ENCODE measurements at places on chromosomes 13 and 19.

DNA sequence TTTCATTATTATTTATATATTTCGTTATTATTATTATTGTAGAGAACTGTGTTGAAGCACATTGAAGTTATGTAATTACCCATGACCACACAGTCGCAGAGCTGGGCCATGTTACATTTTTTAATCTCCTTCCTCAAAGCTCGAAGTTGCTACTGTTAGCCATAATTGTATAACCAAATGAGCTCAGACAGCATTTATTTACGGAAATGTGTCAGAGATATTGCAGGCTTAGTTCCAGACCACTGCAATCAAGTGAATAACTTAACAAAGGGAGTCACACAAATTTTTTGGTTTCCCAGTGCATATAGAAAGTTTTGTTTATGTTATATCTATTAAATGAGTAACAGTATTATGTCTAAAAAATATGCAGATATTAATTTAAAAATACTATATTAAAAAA, 147.1 kb upstream of the SLITRK1 start:
- DNase-seq: no peak

DNA sequence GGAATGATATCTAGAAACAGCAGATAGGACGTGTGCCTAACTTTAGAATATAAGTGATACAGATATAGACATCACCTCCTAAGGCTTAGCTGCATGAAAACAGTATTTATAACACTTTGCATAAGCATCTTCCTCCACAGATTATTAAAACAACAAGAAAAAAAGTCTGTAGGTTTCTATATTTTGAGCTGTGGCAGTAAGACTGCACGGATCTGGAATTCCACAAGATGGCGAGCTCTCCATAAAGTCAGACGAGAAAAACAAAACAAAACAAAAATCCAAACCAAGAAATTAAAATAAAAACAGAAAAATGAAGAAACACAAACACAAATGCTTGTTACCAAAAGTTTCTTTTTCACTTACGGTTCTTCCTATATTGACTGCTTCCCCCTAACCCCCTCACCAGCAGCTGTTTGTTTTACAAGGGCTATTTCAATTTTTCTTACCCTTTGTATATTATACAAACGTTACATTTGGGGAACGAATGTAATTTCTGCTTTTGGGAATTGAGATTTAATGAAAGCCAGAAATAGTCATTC, 285.8 kb downstream of the MYO16 start:
- DNase-seq: peak; percentile 35

DNA sequence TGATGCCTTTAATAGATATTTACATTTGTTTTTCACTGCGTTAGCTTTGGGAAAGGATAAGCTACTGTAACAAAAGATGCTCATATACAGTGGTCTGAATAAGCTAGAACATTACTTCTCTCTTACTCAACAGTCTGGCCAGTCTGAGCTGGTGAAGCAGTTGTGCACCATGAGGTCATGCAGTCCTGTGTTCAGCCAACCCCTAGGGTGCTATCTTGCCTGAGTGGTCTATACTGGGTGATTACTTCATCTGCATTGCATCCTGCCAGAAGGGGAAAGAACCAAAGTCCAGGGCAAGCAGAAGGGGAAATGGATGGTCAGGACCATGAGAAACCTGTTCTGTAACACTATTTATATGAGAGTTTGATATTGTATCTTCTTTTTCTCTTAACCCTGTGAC, 31.5 kb downstream of the ERCC5 start:
- DNase-seq: peak; percentile 51

DNA sequence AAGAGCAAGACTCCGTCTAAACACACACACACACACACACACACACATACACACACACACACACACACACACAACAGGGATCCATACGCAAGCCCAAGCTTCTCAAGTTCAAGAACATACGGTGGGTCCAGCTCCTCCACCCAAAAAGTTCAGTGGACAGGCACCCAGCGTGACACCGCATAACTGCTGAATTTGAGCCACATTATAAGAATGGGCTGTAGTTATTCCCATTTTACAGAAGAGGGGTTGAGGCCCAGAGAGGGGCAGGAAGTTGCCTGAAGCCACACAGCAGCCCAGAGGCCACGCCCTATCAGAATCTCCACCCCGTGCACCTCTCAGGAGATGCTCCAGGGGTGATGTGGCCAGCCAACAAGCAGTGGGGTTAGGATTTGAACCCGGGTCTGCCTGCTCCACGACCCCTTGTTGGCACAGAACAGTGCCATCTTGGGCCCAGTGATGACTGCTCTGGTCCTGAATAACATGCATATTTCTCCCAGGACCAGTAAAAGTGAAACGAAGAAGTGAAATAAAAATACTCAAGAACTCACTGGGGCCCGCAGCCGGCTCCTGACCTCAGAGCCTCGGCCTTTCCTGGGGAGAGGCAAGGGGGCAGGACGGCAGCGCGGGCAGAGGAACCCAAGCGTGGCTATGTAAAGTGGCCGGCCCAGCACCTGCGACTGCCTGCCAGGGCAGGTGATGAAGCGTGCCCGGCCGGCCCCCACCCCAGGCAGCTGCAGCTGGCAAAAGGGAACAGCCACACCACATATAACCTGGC, 61.9 kb downstream of the AP1M1 start:
- DNase-seq: no peak

DNA sequence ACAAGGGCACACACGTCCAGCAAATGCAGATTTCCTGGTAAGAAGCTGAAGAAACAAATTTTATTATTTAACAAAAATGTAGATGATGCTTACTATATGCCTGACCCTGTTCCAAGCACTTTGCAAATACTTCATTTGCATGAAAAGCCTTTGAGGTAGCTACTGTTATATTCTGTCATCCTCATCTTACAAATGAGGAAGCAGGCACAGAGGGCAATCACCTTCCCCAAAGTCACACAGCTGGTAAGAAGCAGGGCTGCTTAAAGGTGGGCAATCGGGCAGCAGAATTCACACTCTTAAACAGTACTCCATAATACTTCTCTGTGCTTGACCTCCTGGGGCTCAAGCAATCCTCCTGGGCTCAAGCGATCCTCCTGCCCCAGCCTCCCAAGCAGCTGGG, 18.3 kb upstream of the PNMA8C start:
- DNase-seq: no peak

DNA sequence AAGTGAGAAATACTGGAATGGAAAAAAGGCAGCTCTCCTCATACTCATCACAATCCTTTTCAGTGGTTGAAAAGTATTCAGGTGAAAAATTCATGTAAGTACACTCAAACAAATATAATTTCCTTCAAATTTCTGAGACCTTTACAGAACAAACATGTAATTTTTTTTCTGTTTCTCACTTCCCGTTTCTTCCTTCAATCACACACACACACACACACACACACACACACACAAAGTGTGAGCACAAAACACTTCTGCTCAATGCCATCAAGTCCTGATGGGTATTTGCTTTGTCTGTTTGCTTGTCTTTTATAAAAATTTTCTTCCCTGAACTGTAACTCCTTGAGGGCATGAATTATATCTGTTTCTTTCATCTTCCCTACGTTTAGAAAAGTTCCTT, 110.6 kb downstream of the LIG4 start:
- DNase-seq: no peak

- no peak for DNase-seq
Measured at GRCh38 chr13:102965802-102966201, 100.4 kb downstream of the SLC10A2 start.

DNA sequence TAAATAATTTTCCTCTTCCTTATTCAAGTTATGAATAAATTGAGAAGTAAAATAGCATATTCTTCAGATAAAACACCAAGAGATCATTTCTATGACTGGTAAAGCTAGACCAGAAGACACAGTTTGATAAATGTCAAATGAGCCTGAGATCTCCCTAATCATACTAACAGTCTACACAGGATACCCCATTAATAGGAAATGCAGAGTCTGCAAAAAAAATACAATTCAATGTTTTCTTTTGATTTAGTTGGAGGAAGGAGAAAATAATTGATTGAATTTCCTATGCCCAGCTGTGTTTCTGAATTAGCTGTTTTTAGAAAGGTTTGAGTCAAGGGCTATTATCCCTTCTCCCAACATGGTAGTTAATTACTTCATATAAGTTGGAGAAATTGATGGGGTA, 734.6 kb upstream of the SLITRK1 start:
- DNase-seq: no peak

DNA sequence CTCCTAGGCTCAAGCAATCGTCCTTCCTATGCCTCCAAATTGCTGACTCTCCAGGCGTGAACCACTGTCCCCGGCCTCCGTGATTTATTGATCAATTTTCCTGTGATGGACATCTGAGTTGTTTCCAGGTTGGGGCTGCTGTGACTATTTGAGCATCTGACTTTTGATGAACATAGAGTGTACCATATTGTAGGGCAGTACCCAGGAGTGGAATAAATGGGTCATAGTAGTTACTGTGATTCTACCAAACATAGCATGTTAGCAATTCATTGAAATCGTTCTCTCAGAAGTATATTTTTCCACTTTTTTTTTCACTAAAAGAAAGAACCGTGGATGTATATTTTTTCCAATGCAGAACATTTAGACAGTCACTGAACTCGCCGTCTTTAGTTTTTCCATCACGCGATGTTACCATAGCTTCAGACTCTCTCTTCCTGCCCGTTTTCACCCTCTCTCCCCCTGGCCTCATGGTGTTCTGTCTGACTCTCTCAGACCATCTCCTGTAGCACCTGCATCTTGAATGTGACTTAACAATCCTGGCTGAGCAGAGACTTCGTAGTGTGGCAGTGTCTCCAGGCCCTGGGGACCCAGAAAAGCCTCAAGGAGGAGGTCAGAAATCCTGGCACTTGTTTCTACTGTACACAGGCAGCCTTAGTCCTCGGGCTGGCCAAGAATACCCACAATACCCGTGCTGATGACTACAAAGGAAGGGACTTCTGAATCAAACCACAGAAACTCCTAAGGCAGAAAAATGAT, 3.2 kb upstream of the RASGRP4 start:
- DNase-seq: no peak

- DNase-seq: peak; percentile 92
Measured at GRCh38 chr13:93039131-93039530, 187.5 kb upstream of the GPC6 start.

DNA sequence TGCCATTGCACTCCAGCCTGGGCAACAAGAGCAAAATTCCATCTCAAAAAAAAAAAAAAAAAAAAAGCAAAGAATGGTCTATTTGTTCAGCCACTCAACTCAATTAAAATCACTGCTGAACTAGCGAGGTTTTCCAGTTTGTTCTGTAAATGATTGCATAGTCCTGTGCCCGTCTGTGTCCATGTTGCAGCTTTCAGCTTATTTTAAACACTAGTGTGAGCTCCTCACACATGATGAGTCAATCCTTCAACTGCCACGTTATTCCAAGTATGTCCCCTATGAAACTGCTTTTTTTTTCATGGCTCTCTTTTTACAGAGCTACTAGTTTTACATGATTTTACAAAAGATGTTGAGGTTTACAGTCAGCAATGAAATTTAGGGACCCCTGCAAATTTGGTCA, 12.2 kb downstream of the SUGP2 start:
- DNase-seq: peak; percentile 55

GRCh38 chr19:49553451-49554271, 25.9 kb downstream of the RCN3 start:
- DNase-seq: peak; percentile 42

- DNase-seq: no peak
Measured at GRCh38 chr13:99129951-99130350, 70.7 kb upstream of the UBAC2 start.

- DNase-seq: peak; percentile 49
Measured at GRCh38 chr13:99442273-99442895, 58.9 kb upstream of the TM9SF2 start.

- no peak for DNase-seq
Measured at GRCh38 chr13:101552286-101552685, 99.8 kb downstream of the ITGBL1 start.

GRCh38 chr19:51712461-51713081, 11.2 kb downstream of the HAS1 start:
- DNase-seq: peak; percentile 50

- DNase-seq: peak; percentile 43
Measured at GRCh38 chr13:72180253-72180952, 313.4 kb upstream of the DACH1 start.

- DNase-seq: peak; percentile 30
Measured at GRCh38 chr13:43348397-43348796, 325.0 kb downstream of the DNAJC15 start.

DNA sequence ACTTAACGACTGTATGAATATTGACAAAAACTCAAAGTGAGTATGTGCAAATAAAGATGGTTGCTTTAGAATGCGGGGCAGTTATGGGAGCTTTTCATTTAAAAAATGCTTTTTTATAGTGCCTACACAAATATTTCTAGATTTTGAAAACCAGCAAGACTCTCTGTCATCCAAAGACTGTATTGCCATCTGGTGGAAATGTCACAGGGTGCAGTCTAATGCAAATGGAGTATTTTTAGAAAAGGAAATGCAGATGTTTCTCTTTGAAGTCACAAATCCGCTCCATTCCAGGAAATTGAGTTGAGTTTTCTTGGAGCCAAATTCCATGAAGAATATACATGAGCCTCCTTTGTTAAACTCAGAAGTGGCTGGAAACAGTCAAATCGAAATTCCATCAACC, 2.3 kb upstream of the C1QTNF9B start:
- DNase-seq: peak; percentile 72

- no peak for DNase-seq
Measured at GRCh38 chr13:24868874-24869273, 104.9 kb downstream of the RNF17 start.

DNA sequence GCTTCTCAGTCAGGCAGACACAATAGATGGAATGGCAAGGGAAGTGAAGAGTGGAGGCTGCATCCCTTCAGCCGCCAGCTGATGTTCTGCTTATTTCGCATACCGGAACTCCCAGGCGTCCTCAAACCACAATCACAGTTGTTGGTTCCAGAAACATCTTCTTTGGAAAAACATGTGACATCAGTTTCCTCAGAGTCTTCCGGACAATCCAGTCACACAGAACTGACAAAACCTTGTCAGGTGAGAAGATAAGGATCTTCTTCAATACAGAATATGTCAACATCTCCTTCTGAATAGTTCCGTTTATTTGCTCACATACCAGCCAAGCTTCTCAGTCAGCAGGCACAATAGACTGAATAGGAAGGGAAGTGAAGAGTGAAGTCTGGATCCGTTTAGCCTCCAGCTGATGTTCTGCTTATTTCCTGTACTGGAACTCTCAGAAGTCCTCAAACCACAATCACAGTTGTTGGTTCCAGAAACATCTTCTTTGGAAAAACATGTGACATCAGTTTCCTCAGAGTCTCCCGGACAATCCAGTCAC, 45.1 kb upstream of the CEACAM21 start:
- DNase-seq: no peak

DNA sequence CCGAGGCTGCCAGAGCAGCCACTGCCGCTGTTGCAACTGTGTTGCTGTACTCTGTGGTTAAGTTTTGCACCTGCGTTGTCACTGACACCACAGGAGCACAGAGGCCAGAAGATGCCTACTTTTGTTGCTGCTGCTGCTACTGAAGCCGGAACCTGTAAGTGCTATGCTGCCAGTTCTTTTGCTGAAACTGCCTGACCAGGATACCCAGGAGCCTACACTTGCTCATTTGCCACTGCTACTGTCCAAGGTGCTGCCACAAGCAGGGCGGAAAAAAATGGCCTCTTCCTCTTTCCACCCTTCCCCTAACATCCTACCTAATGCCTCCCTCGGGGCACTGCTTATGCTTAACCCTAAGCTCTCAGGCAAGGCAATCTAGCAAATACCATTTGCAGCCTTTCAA, 29.0 kb upstream of the NBEA start:
- DNase-seq: peak; percentile 7
